NCI-H510A (cell line): ENCODE measurements at places on chromosomes 5 and 9.

DNA sequence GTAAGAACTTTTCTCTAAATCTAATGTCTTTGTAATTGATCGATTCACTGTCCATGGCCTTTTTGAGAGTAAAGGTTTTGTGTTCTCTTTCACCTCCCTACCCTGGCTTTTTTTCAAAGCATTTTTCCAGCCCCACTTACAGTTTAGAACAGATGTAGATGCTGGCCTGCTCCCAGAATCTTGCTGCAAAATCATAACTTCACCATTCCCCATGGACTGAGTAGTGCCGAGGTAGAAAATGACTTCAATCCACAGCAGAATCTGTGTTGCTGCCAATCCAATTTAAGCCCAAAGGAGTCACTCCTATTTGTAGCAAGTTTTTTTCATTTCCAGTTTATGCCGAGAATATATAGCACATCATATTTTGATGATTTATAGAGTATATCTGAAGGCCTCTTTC lies 46.5 kb upstream of the CEMIP2 start:
- DNase-seq, result no peak

DNA sequence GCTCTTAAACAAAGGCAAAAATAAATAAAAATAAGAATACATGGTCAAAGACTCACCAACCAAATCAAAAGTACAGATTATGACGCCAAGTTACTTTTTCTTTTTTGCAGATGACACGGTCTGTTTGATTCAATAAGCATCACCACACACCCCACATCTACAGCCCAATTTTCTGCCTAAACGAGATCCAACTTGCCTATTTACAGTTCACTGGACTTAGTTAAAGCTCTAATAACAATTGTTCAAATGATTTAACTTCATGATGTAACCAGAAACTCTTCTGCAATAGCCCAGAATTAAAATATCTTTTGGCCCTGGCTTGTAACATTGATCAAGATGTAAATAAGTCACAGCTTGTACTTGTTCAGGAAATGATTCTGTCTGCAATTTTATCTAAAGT lies 590.3 kb upstream of the C9orf72 start:
- no peak for DNase-seq

- no peak for DNase-seq
These were observed 802.4 kb upstream of the ACO1 start for GRCh38 chr9:31582071-31582470.

GRCh38 chr5:126909856-126910255 lies 120.5 kb downstream of the MARCHF3 start:
- no peak for DNase-seq

GRCh38 chr9:137645211-137645610 lies 26.4 kb downstream of the EHMT1 start:
- DNase-seq, result no peak

GRCh38 chr9:137968235-137968634 lies 90.7 kb downstream of the CACNA1B start:
- DNase-seq, result no peak

- DNase-seq, result no peak
These were observed 21.8 kb upstream of the TMEM252 start for GRCh38 chr9:68562461-68562860.

DNA sequence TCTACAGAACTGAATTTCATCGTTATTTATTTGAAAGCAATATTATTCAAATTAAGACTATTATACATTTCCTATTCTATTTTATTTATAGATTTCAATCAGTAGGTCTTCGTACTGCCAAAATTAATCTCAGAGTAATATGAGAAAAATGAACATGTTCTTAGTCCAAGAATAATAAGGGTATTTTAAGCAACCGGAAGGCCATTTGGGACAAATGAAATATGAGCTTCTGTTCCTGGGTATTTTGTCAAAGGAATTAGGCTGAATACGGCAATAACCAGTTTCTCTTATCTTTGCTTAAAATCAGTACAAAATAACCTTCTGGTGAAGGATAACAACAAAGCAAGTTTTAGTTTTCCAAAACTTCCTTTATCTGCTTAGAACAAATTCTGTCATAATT lies 410.3 kb upstream of the PRR16 start:
- DNase-seq, result no peak

DNA sequence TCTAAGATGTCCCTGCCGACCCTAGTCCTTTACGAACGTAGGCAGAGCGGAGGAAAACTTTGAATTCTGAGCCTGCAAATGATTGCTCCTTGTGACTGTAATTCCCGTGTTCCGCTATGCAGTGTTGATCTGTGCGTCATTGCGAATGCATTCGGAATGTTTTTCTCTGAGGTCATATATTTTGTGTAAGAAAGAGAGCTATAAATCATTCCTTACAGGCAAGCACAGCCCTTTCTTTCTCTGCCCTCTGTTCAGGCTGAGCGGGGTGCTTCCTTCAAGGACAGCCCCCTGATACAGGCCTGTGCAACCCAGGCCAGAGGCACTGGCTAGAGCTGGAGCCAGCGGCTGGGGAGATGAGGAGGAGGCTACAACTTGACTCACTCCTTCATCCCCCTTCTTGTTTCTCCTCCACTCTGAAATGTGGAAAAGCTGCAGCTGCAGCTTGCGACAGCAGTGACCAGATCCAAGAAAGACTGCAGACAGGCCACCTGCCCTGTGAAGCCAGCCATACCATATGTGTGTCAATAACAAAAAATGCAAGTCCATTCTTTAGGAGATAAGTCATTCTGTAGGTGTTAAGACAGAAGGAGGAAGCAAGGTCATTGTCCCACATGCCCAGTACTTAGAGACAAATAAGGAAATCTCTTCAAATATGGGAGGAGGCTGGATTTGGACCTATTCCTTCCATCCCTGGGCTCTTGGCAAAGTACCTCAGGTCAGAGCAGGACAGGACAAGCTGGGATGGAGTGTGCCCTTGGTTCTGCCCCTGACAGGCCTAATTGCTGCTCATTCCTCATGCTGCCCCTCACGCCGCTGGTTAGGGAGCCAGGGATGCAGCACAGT lies 345.7 kb upstream of the WWC1 start:
- no peak for DNase-seq

GRCh38 chr5:87195616-87196015 lies 72.1 kb upstream of the RASA1 start:
- no peak for DNase-seq

GRCh38 chr9:127224178-127224882 lies 40.2 kb upstream of the GARNL3 start:
- peak; percentile 61 for DNase-seq

GRCh38 chr9:106829666-106830408 lies 33.1 kb upstream of the ZNF462 start:
- DNase-seq, result no peak

- DNase-seq, result no peak
These were observed 50.4 kb upstream of the SLC2A8 start for GRCh38 chr9:127346584-127346983.

DNA sequence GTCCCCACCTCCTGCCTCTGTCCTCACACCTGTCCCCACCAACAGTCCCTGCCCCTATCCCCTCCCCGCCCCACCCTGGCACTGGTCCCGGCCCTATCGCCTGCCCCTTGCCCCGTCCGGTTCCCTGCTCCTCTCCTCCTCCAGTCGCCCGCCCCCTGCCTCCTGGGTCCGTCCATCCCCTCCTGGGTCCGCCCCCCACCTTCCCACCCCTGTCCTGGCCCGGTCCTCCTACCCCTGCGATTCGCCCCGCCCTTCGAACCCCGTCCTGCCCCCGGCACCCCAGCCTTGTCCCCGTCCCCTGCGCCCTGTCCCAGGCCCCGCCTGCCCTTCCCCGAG lies 372 bp downstream of the EDF1 start:
- DNase-seq, result no peak

DNA sequence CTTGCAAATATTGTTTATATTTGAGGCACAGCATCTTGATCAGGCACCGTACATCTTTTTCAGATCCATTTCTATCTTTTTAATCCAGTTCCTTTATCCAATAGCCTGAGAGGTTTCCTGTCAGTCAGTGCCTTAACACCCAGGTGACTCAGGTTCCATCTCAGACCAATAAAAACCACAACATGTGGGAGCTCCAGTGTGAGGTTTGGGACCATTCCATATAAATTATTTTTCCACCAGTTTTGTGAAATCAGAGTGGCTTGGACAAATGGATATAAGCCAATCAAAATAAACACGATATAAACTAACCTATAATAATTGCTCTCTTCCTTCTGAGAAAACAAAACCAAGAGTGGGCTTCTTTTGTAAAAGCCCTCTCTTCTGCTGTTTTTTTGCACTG lies 351.3 kb downstream of the NTRK2 start:
- no peak for DNase-seq

DNA sequence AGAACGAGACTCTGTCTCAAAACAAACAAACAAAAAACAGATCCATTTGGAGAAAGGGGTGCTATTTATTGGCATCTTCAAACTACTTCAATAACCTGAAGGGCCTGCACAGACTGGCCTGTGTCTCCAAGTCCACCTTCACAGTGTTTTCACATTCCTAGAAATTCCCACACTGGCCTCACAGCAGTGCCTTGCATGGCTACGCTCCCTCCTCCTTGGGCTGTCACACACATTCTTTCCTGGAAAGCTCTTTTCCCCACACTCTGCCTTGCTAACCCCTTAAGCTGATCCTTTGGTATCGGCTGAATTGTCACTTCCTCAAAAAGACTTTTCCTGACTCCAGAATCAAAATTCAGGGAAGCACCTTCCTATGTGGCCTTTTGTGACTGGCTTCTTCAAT lies 19.8 kb downstream of the FAM151B start:
- DNase-seq, result no peak

GRCh38 chr5:102781786-102782185 lies 26.7 kb downstream of the PAM start:
- no peak for DNase-seq

DNA sequence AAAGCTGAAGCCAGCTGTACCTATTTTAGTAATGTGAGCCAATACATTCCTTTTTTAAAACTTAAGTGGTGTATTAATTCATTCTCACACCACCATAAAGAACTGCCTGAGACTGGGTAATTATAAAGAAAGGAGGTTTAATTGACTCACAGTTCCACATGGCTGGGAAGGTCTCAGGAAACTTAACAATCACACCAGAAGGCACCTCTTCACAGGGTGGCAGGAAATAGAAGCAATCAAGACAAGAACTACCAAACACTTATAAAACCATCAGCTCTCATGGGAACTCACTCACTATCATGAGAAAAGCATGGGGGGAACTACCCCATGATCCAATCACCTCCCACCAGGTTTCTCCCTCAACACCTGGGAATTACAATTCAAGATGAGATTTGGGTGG lies 21.0 kb downstream of the ESM1 start:
- no peak for DNase-seq

DNA sequence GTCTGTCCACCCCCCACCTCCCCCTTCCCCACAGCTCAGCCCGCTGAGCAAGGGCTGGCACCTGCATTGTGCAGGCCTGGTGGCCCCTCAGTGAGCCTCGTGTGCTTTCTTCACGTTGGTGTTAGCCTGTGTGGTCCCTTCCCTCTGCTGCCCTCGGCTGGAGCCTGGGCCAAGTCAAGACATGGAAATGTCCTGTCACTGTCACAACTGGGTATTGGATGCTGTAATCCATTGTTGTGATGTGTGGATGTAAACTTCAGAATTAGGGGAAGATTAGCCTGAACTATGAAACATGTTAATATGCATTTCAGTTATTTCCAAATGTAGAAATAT lies 103.9 kb downstream of the TRIO start:
- DNase-seq, result no peak

GRCh38 chr9:137694962-137695875 lies 76.4 kb downstream of the EHMT1 start:
- no peak for DNase-seq

GRCh38 chr5:142017832-142018427 lies 5.1 kb upstream of the GNPDA1 start:
- no peak for DNase-seq

DNA sequence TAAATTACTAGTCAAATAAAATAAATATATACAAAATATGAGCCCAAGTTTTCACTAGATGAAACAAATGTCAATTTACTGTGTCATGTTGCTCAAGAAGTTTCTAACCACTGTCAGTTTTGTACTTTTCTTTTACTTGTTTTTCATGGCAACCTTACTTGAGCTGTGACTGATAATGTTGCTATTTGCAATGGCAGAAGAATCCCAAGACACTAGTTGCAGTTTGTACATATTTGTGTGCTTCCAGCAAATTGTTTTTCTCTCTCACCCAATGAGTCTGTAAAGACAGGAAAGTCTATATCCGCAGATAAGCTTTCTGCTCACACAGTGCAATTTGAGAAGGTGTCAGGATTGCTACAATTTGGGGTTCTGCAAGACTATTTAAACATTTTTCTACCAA lies 338.6 kb upstream of the PCSK5 start:
- DNase-seq, result no peak

DNA sequence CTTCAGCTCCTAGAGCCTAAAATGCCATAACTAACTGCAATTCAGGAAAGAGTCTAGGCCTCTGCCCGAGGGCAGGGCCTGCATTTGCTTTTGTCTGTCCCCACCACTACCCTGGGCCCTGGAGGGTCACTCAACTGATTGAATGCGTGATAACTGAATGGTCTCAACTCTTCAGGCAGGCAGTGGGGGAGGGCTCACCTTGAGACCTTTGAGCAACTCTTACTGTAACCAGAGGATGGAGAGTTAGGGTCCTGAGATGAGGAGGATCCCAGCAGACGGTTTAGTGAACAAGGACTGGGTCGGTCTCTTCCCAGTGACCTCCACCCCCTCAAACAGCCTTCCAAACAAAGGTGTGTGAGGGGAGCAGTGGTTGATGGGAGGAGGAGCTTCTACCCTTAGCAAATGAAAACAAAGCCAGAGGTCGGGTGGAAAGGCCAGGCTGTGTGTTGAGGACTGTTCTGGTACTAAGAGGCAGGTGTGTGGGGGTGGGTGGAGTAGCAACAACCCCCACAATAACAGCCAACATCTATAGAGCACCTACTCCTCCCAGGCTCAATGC lies 59.4 kb downstream of the CXXC5 start:
- DNase-seq, result peak; percentile 51

DNA sequence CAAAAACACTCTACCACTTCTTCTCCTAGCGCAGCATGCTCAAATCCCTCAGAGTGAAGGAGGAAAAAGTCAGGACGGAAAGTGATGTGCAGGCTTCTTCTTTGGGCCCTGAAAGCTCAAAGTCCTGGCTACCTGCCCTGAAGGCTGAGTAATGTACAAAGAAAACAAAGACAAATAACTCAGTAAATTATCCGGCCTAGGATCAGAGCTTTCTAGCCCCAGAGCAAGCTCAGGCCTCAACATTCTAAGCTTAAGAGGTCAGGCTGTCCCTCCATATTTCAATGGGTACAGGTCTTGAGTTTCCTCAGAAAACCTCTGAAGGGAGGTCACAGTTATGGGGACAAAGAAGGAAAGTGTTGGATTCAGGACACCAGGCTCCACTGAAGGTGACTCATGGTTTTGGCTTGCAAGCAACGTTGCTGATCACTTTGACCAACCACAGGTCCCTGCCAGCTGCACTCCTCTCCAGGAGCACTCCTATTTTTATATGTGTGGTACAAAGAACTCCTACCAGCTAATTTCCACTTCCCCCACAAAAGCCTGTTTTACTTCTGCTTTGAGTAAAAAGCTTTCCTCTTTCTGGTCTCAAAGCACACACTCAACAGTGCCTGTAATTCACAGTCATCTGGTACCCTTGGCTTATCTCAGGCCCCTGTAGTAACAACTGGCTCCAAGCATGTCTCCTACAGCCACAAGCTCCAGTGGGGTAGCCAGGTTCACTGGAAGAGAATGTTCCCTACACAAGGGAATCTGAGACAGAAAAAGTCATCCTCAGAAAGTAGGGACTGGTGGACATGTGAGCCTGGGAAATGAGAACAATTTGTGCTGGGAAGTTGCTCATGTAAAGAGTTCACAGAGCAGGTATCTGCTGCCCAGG lies 115.7 kb downstream of the UGCG start:
- DNase-seq, result no peak

- DNase-seq, result no peak
These were observed 21.9 kb downstream of the DIAPH1 start for GRCh38 chr5:141596867-141597266.
